ENCODE measurements at places on chromosomes 12 and 14.

DNA sequence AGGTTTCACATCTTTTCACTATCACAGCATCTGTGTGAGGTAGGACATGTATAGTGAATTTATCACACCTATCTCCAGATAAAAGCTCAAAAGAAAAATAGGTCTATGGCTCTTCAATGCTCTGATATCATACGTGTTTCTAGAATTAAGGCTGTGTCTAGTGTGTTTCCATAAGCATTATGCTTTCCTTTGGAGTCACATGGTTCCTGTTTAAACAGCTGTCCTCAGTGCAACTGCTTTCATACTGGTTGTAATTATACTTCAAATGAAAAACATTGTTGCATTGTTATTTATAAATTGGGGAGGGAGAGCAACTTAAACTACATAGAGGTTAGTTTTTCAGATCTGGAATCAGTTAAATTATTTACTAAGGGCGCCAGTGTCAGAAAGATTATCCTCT is 151.6 kb downstream of the SYT1 start:
- DNase-seq: no peak

DNA sequence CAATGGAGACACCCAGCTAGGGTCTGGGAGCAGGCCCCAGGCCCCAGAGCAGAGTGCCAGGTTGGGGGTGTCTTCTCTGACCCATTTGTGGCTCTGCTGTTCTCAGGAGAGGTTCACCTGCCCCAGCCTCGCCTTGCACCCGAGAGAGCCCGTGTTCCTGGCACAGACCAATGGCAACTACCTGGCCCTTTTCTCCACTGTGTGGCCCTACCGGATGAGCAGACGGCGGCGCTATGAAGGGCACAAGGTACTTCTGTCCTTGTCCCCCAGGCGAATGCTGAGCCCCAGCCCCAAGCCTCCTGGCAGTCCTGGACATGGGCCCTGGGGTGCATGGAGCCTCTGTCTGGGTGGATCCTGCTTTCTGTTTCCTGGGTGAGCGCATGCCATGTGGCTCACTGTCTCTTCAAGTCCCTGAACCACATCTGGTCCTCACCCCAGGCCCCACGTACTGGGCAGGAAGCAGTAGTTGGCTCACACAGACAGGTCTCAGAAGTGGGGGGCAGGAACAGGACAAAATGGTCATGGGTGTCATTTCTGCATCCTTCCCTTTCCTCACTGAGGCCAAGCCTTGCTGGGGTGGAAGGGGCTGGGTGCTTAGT is 58.2 kb downstream of the BEGAIN start:
- DNase-seq: no peak

DNA sequence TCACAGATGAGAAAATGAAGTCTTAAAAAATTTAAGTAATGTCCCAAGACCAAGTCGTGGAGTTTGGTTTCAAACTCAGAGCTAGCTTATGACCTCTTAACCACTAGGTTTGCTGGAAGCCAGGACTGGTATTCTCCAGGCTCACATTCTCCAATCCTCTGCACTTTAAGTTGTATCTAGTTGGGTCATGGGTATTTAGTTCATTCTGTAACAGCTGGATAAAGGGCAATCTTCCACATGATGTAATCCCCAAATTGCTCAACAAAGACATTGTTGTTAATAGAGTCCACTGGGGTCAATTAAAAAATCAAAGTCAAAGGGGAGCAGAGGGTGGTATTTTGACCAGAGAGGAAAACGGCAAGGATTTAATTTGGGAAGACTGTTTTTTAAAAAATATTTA is 17.8 kb upstream of the GAS2L3 start:
- no peak for DNase-seq

- DNase-seq: no peak
Measured at GRCh38 chr14:68593806-68594536, 198.9 kb downstream of the ZFP36L1 start.
